ENCODE measurements at places on chromosomes 13 and 19.

DNA sequence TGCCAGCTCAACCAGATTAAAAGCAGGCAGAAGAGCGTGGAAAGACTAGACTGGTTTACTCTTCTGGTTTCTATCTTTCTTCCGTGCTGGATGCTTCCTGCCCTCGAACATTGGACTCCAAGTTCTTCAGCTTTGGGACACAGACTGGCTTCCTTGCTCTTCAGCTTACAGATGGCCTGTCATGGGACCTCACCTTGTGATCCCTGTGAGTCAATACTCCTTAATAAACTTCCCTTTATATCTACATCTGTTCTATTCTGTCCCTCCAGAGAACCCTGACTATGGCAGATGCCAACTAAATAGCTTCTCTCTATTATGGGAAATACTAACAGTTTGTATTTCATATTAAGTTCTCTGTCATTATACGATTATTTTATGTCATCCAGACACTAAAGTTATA lies 609.1 kb downstream of the LMO7 start:
- no peak for DNase-seq

- no peak for DNase-seq
These were observed 131.5 kb upstream of the MCF2L start for GRCh38 chr13:112837371-112838037.

DNA sequence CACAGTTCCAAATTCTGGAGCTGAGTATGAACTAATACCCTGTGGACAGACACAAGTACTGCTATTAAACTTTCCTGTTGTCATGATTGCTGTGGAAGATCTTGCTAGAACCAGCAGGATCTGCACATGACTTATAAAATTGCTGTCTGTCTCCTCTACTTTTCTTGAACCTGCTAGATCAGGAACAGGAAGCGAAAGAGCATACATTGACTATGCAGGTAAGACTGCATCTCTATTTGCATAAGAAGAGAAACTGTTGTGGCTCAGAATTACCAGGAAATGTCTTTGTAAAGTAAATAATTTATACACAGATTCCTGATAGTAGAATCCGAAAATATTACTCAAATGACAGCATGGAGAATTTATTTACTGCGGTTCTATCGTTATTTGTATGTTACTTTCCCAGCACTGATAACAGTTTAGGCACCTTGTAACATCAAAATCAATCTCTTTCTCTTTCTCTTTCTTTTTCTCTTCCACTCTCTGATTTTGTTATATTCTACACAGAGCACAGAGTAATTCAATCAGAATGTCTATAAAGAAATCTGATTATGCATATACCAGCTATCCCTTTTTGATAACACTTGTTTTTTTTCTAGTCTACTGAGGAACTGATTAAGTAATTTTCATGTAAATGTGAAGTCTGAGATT lies 226.5 kb downstream of the MYO16 start:
- no peak for DNase-seq

GRCh38 chr13:77345150-77345780 lies 18.4 kb upstream of the MYCBP2 start:
- DNase-seq, result peak; percentile 93

DNA sequence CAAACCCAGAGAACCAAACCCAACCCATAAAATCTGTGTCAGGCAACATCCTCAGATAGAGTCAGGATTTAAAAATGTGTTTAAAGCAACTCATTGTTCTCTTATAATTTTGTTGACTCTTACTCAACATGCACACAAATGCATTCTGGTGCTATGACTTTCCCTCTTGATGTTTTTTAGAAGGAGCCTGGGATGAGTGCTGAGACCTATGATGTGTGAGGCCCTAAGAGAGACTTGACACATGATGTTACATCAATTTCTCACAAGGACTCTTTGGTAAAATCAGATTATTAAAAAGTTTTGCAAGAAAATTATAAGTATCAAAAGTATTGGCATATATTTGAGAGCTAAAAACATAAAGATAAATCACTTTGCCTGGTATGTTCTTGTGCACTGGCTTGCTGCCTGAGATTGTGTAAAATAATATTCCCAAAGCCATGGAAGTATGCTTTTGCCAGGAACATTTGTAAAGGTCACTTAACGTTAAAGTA lies 173.9 kb downstream of the DCLK1 start:
- no peak for DNase-seq

DNA sequence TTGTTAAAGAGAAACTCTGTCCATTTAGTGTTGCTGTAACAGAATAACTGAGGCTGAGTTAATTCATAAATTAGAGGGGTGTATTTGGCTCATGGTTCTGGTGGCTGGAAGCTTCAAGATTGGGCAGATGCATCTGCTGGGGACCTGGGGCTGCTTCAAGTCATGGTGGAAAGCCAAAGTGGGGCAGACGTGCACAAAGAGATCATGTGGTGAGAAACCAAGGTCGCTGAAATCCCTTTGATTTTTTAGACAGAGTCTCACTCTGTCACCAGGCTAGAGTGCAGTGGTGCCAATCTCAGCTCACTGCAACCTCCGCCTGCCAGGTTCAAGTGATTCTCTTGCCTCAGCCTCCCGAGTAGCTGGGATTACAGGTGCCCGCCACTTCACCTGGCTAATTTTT lies 46.0 kb downstream of the RCBTB2 start:
- no peak for DNase-seq

GRCh38 chr13:47019977-47020376 lies 123.1 kb upstream of the HTR2A start:
- no peak for DNase-seq

DNA sequence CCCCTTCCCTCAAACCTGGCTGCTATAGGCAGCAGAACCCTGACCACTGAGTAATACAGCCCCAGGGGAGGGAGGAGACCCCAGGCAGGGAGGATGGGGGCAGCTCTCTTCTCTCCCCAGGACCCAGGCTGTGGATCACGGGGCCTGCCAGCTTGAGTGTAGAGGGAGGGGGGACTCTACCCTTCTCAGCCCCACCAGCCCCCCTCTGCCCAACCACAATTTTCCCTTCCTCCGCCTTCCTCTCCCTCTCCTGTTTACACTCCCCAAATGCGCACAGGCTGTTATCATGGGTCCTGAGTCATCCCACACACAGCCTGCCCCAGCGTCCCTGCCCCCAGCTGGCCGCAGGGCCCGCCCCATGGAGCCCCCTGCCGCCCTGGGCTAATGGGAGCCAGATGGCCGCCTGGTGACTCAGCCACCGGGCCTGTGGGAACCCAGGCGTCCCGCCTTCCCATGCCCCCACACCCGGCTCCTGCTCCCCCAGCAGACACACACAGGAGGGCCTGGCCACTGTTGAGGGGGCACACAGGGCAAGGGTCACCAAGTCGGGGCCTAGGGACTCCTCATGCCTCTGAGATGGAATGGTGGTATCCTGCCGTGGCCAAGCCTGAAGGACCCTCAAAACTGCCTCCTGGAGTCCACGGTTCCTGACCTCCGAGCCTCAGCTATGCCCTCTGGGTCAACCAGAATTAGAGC lies 13.6 kb downstream of the CCDC97 start:
- DNase-seq, result no peak
